ENCODE measurements at places on chromosomes 1 and 21.

DNA sequence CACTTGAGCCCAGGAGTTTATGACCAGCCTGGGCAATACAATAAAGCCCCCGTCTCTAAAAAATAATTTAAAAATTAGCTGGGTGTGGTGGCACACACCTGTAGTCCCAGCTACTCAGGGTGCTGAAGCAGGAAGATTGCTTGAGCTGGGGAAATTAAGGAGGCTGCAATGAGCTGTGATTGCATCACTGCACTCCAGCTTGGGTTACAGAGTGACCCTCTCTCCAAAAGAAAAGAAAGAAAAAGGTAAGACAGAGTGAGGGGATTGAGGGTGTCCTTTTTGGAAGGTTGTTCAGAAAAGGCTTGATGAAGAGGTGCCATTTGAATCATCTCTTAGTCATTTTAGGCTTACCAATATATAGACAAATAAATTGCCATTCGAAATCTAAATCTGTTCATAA, 4.0 kb upstream of the SRRM1 start:
- no peak for DNase-seq

- no peak for DNase-seq
Observed at GRCh38 chr21:43209575-43210453, 41.0 kb downstream of the CRYAA start.

- DNase-seq = no peak
Observed at GRCh38 chr1:158806916-158807536, 24.1 kb upstream of the MNDA start.

DNA sequence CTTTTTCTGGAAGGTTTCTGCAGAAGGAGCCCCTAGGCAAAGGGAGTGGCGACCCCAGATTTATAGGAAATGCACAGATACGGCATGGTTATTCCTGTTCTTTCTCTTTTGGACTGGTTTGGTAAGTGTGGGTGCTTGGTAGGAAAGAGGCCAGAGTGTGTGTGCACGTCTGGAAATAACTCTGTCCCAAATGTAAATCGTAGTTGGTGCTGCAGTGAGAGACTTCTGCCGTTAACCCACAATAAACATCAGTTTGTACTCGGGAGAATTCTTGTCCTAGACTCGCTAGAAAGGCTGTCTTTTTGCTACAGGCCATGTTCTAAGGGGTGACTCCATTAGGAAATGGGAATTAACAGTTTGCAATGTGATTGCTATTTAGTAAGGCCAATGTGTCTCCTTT, 779 bp downstream of the SLC44A3 start:
- no peak for DNase-seq

DNA sequence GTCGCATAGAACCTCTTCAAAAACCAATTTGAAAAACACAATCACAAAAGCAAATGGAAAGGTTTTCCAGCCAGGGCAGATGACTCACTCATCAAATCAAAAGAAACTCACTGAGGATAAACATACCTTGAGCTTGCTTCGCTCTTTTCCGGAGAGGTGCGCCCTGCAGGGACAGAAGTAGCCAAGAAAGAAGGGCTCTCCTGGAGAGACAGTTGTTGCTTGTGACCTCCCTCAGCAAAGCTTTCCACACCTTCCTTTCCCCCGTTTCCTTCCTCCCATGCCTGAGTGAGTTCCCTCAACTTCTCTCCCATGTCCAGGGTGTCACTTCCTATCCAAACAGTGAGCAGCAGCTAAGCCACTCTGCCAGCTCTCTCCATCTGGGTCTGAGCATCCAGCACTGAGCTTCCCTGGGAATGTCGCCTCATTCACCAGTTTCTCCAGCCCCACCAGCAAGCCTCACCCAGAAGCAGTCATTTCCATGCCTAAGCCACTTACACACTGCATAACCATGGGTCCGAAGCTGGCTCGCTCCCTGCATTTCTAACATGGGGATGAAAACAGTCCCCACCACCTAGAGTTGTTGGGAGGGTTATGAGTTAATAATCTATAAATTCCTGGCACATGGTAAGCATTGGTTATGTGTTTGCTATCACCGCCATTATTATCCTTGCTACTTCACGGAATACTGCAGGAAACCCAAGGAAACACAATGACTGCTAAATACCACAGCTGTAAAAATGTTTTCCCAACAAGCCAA, 75.0 kb downstream of the PTPN14 start:
- no peak for DNase-seq

- peak; percentile 10 for DNase-seq
Observed at GRCh38 chr1:40032240-40032891, 8.2 kb upstream of the CAP1 start.

DNA sequence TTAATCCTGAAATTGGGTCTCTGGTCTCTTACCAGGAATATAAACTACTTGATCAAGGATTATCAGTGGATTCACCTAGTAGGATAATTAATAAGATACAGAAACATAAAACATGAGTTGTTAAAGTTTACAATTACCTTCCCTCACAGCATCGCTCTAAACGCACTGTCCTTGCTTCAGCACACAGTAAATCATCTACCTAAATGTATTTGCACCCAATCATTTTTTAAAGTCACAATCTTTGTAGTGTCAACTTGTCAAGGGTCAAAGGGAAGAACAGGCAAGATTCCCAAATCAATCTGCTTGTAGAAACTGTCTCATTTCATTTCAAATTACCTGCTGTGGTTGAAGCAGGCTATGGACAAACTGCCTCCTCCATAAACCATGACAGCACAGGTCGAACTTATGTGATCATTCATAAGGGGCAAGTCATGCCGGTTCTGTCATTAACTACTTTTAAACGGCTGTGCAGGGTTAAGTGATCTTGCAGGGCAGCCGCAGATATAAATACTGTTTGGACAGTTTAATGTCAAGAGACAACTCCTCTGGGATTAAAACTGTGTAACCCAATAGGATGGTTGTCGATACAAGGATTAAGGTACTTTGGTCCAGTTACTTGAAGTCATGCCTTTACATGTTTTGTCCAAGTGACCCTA, 93.6 kb downstream of the ZNF281 start:
- DNase-seq = no peak

DNA sequence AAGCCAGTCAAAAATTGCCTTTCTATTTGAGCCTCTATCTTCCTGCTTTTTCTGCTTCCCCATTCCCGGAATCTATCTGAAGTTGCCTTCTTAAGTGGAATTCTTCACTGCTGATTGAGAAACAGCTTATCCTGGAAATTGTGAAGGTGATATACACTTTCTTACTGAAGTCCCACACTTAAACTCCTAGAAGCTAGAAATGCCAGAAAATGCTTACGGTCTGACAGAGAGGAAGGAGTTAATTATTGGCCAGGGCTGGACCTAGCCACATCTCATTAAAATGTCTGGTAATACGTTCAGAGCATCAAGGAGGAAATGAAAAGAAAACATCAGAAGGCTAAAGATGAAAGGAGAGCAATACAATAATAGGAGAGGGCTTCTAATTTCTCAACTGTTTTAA, 292.5 kb upstream of the SNX7 start:
- DNase-seq = no peak

DNA sequence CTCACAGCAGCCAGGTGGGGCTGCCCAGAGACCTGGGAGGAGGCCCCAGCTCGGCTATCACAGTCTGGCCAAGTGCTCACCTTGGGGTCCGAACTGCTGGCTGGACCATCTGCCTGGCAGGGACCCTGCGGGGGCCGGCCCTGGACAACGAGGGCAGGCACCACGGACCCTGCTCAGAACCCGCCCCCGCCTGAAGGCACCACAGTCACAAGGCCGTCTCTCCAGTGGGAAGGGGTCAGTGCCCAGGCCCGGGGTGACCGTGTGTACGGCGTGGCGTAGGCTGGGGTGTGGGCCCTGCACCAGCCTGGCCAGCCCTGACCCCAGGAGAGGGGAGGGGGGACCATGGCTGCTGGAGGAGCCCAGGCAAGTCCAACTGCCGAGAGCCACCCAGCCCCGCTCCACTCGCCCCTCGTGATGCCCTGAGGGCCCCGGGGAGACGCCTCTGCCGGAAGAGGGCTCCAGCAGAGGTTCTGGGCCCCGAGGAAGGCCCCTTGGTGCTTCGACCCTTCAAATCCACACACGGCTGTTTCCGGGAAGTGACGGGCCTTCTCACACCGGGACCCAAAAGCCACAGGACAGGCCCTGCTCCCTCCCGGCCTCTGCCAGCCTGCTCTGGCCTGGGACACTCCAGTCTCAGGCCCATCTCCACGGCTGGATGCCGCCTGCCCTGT, 11.2 kb upstream of the RNF223 start:
- no peak for DNase-seq

DNA sequence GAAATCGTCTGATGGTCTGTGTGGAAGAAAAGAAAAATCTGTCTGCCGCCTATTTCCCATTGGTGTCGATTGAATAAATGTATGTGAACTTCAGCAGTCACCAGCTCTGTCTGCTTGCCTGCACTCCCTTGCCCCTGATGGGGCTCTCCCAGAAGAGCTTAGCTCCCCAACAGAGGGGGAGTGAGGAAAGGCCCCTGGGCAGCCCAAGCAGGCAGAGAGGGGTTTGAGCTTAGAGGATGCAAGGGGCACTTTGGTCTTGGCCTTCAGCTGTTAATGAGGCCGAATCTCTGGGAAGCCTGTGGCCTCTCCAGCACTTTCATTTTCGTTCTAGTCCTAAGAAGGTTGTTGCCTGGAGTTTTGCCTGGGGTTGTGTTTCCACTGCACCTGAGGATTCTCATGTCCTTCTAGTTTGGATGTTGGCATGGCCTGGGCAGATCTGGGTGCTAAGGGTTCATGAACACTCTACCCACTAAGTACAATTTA, 2.8 kb downstream of the FOXD2 start:
- DNase-seq = no peak

DNA sequence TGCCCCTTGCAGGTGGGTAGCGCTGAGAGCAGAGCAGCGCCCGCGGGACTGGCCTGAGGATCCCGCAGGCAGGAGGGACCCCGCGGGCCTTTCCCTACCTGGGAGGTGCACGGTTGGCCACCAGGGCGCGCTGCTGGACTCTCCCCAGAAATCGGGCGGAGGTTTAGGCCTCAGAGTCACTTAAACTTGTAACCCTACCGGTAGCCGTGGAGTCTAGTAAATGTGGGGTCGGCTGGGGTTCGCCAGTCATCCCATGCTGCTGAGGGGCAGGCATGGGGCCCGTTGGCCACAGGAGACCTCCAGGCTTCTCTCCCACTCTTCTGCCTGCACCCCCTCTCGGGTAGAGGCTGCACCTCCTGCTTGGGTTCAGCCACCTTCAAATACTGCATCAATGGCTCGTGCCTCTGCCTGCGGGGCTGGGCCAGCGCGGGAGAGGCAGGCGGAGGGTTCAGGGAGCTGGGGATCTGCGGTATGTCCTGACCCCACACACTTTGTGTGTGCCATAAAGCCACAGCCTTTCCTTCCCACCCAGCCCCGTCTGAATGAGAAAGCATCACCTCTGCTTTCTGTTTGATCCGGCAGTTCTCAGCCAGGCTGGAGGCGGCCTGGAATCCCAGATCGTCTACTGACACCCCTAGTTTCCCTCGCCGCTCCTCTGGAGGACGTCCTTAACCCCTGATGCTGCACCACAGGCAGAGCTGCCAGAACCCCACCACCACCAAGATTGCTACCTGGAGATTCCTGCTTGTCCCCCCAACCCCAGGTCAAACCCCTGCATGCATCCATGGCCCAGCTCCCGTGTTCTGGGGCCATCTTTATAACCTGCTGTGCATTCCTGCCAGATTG, 12.3 kb upstream of the GSTM4 start:
- peak; percentile 91 for DNase-seq

GRCh38 chr1:233738850-233739249, 124.9 kb downstream of the KCNK1 start:
- DNase-seq = no peak

GRCh38 chr21:18002393-18002792, 183.2 kb upstream of the C21orf91 start:
- DNase-seq = no peak

- DNase-seq = no peak
Observed at GRCh38 chr21:39077876-39078275, 105.4 kb downstream of the PSMG1 start.

DNA sequence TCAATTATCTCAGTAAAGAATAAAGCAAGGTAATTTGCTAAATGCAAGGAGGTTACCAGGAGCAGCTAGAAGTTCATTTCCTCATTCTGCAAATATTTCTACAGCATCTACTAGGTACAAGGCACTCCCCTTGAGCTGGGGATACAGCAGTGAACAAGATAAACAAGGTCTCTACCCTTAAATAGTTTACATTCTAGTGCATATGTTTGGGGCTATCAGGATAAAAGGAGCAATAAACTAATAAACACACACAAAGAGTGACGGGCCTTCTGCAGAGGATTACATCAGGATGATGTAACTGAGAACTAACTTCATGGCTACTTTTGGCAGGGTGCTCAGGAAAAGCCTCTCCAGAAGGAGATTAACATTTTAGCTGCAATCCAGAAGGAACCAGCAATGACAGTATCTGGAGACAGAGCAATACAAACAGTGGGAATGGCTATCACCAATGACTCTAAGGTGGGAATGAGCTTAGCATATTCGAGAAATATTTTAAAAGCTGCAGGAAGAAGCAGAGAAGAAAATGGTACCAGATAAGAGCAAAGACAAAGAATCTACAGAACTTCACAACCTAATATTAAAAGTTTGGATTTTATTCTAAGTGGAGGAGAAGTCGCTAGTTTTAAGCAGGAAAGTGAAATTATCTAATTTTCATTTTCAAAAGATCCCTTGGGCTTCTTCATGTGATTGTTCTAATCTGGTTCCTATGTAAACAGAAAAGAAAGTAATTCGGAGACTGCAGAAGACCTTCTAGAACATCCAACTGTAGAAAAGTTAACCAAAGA, 25.8 kb downstream of the TP53BP2 start:
- no peak for DNase-seq

GRCh38 chr1:76861149-76861548, 6.1 kb upstream of the ST6GALNAC5 start:
- DNase-seq = no peak

DNA sequence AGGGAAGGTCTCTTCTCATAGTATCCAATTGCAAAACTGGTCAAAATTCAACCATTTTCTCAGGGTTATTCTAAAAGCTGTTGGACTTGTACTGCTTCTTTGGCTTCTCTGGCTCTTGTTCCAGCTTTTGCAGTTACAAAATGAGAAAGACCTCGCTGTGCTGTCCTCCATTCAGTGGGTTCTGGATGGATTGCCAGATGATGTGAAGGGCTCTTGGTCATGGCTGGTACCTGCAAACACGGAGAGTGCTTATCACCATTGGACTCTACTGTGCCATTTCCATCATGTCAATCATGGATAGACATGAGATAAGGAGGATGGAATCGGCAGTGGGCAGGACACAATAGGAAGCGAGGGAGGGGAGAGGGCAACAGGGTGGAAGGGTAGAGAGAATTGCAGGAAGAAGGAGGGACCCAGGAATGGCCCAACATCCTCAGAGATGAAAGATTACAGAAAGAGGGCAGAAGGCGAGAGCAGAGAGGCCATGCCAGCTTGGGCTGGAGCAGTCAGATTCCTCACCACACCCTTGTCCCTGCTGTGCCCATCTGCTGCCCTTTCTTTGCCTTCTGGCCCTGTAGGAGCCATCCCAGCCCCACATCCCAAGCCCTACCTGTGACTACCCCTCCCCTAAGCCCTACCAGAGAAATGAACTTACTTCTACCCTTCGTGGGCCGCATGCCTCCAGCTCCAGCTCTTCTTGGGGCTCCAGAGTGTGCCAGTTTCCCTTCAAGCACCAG, 70.3 kb downstream of the HIVEP3 start:
- DNase-seq = no peak

GRCh38 chr1:186272486-186272885, 102.6 kb downstream of the TPR start:
- DNase-seq = no peak

Measured in activated naive CD4-positive, alpha-beta T cell (primary cell).